ENCODE measurements at places on chromosomes 2 and 18.

- DNase-seq = no peak
Observed at GRCh38 chr2:235757640-235758039, 263.8 kb downstream of the AGAP1 start.

- DNase-seq = no peak
Observed at GRCh38 chr2:54912893-54913292, 137.4 kb downstream of the RTN4 start.

DNA sequence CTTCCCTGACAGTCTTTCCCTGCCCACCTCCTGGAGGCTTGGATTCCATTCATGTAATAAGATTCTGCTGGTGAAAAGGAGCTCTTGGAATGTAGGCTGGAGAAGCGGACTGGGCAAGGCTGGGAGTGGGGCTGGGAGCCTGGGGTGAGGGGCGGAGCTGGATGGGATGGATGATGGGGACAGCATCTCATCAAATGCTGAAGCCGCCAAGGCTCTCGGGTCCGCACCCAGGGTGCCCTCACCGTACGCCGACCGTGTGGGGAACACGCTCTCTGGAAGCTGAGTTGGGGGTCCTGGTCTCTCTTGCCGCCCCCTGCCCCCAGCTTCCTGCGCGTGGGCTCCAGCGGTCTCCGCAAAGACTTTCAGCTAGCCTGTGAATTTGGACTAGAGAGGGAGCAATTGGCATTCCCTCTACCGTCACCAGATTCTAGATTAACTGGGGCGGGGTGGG, 9.1 kb downstream of the RAX start:
- no peak for DNase-seq

GRCh38 chr2:226699321-226699720, 100.3 kb downstream of the IRS1 start:
- DNase-seq = no peak

- no peak for DNase-seq
Observed at GRCh38 chr18:55337138-55337537, 250.9 kb downstream of the TCF4 start.

- no peak for DNase-seq
Observed at GRCh38 chr2:109017017-109017416, 28.0 kb upstream of the EDAR start.

DNA sequence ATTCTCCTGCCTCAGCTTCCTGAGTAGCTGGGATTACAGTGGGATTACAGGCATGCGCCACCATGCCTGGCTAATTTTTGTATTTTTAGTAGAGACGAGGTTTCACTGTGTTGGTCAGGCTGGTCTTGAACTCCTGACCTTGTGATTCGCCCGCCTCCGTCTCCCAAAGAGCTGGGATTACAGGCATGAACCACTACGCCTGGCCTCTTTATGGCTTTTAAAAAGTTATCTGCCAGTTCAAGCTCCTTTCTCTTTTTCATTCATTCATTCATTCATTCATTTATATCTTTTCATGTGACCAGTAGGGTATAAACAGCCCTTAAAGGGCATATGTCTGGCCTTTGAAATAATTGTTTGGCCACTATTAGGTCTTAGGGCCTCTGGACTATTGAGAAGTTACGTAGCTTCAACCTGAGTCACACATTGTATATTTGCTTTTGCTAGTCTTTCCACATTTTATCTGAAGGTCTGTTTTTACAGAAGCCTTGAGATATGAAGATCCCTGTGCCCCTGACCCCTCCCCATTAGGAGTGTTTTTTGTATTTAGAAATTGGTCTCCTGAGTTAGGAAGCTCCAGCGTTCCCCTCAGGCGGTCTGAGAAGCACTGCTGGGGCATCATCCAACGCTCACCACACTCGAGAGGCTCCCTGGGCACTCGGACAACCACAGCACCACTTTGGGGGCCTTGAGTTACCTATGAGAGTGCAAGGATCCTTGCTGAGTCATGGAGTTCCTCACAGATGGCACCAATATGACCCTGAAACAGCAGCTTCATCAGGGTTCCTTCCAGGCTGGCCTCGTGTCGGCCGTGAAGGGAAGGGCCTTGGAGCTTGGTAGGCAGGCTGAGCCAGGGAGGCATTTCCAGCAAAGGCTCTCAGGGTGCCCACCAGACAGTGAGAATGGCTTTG, 21.8 kb downstream of the FZD5 start:
- DNase-seq = no peak

GRCh38 chr2:120904830-120905234, 169.2 kb downstream of the GLI2 start:
- no peak for DNase-seq

DNA sequence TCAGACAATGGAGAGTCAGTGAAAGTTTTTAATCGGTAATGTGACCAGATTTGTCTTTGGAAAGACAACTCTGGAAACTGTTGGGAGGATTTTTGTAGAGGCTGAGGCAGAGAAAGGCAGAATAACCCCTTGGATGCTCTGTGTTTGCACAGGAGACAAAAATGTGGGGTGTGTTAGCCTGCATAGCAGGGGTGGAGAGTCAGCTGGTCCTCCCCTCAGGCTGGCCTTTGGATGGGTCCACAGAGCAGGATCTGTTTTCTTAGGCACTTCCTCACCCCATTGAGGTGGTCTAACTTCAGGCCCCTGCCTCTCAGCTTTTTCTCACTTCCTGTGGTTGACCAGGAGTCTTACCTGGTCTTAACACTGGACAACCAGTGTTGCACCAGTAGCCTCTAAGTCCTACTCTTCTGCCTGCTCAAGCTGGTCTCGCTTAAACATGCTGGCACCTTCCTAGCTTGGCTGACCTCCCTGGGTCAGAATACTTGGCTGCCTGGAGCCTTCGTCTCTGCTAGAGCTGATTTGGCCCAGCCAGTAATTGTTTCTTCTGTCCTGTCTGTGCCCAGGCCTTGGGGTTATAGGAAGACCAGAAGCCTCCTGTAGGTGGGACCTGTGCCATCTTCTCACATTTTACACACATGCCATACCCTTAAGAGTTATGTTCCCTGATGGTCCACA, 259.8 kb upstream of the RASGRP3 start:
- DNase-seq = no peak

DNA sequence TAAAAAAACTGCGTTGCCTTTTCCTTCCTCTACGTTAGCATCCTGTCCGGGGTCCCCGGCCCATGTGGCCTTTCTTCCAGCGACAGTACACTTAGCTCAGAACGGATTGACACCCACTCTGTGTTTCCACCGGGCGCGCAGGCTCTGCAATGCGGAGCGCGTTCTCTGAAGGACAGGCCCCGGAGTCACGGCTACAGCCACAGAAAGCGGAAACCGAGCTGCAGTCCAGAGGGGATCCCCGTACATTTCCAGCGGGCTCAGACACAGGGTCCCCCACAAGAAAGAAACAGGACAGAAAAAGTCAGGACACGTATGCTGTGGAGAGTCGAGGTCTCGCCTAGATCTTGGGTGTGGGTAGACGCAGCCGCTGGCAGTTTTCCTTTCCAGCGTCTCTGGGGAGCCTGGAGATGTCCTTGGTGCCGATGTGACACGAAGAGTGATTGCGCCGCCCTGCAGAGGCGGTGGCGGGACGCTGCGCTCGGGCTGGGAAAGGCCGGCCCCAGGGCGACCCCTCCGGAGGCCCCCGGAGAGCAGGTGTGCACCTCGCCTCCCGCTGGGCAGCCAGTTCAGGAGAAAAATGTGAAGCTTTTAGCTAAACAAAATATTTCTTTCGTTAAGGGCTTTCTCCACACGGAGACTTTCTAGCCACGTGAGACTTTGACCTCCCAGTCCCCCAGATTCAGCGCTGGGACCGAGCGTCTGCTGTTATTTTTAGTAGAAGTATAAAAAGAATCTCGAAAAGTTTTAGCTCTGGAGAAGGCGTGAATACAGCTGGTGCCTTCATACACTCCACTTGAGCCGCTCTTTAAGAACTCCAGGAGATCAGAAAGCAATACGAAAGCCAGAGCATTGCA, 1.3 kb upstream of the ACKR3 start:
- no peak for DNase-seq

- DNase-seq = no peak
Observed at GRCh38 chr2:69501301-69501700, 64.1 kb upstream of the NFU1 start.

- no peak for DNase-seq
Observed at GRCh38 chr2:7458066-7458465, 540.9 kb downstream of the RNF144A start.

DNA sequence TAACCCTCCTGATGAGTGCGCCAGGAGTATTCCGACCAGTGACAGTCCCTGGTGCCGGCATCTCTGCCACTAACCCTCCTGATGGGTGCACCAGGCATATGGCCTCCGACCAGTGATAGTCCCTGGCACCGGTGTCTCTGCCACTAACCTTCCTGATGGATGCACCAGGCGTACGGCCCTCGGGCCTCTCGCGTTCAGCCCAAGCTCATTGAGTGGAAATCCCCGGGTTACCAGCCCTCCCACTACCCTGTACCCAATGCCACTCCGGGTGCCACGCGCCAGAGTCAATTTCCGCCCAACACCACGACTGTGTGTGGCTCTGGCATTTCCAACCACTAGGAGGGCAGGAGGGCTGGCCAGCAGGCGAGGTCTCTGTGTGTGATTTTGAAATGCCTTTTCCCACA, 11.7 kb upstream of the GPC1 start:
- DNase-seq = no peak

DNA sequence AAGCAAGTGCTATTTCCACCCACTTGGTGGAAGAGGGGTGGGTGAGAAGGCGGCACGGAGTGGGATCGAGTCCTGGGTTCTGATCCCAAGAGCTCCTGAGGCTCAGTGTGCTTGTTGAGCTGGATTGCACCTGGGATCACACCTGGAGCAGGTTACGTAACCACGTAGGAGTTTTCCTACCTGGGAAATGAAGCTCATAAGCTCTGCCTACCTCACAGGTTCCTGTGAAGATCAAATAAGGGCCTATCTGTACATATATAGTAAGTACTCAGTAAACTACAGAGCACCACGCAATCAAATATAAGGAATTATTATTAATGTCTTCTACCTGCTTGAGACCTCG, 11.0 kb downstream of the NPC1 start:
- DNase-seq = no peak

DNA sequence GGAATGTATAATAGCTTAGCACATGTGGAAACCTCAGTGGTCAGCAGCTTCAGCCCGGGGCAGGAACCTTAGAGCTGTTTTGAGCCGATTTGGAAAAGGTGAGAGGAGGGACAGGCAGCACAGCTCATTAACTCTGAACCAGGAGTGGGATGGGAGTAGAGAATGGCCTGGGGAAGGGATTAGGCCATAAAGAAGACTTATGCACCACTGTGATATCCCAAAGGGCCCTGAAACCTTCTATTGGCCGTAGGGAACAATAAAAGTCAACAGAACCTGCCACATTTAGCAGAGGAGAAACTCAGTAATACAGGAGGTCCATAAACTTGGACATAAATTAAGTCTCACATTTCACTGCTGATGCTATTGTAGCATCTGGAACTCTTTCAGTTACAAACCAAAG, 124.2 kb upstream of the REV1 start:
- no peak for DNase-seq

- no peak for DNase-seq
Observed at GRCh38 chr2:176405477-176405876, 136.2 kb downstream of the MTX2 start.

GRCh38 chr2:234518986-234519642, 22.2 kb upstream of the ARL4C start:
- no peak for DNase-seq

GRCh38 chr2:74037379-74037860, 52.7 kb downstream of the TET3 start:
- DNase-seq = peak; percentile 55

DNA sequence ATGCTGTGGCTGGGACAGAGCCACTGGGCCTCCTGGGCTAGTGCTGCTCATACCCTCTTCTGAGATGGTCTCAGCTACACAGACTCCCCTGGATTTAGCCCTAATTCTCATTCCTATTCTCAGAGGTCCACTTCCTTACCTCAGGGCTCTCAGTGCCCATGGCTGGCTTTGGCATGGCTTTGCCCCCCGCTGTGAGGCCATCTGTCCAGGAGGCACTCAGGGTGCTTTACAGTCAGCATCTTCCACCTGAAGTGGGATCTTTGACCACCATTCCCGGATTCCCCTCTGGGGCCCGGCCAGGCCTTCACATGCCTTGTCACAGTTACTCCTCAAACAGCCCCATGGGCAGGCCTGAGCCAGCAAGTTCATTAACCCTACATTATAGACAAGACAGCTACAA, 161.8 kb downstream of the CELF4 start:
- DNase-seq = no peak

GRCh38 chr2:85259101-85259590, 68.6 kb downstream of the TGOLN2 start:
- DNase-seq = no peak

- no peak for DNase-seq
Observed at GRCh38 chr2:28074137-28074536, 183.6 kb downstream of the BABAM2 start.

DNA sequence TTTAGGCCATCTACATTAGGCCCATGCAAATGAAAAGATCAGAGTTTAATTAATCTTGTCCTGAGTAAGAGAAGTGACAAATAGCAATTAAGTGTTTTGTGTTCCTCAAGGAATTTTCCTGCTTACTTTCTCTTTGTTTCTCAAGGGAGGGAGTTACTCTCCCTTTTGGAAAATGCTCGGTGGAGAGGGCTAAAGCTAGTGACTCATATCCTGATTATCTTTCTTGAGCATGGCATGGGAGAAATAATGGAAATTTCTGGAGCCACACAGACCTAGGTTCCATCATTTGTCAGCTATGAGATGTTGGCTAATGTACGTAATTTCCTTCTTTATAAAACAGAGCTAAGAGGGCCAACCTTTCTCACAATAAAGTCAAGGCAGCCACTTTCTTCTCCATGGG, 177.1 kb downstream of the ETAA1 start:
- DNase-seq = no peak

DNA sequence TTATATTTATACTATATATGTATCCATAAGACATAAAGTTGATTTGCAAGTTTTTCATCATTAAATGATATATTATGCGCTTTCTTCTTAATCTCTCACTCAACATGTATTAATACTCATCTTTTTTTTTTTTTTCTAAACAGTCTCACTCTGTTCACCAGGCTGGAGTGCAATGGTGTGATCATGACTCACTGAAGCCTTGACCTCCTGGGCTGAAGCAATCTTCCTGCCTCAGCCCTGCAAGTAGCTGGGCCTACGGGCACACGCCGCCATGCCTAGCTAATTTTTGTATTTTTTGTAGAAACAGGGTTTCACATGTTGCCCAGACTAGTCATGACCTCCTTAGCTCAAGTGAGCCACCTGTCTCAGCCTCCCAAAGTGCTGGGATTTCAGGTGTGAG, 51.4 kb upstream of the MAP4K3 start:
- DNase-seq = no peak

DNA sequence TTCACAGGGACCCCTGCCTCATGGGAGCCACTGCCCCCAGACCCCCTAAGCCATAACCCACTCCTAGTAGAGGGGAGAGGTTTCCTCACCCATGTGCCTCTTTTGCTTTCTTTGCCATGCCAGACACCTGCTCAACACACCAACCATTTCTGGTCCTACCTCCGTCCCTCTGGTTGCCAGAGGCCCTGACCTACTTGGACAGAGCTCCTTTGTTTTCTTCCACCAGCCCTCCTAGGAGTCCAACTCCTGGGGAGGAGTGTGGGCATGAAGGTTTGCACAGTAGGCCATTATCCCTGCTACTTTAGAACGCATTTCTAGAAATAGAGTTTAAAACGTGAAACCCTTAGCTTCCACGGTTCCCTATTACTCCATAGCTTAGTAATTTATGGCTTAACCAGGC, 76.6 kb upstream of the FAM237A start:
- no peak for DNase-seq

- no peak for DNase-seq
Observed at GRCh38 chr2:189336276-189336975, 104.8 kb upstream of the WDR75 start.

- no peak for DNase-seq
Observed at GRCh38 chr18:28459587-28459986, 282.7 kb upstream of the CDH2 start.

Data from CMK (cell line).